Daoy (cell line): ENCODE measurements at places on chromosomes 5 and 9.

GRCh38 chr9:12719431-12719830 lies 26.2 kb downstream of the TYRP1 start:
- no peak for DNase-seq

DNA sequence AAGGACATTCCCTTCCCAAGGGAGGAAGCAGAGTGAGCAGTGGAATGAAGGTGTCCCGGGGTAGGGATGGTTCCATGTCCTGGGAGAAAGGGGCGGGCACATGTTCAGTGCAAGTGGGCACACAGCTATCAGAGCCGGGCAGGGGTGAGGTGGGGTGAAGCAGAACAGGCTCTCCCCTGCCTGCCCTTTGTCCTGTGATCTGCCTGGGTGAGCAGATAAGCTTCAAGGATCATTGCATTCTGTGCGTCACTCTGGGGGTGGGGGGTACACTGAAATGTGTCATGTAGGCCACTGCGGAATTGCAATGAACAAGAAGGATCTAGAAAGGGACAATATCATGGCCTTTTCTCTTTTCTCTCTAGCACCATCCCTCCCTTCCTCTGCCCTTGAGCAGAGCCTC lies 61.7 kb upstream of the SHB start:
- no peak for DNase-seq

DNA sequence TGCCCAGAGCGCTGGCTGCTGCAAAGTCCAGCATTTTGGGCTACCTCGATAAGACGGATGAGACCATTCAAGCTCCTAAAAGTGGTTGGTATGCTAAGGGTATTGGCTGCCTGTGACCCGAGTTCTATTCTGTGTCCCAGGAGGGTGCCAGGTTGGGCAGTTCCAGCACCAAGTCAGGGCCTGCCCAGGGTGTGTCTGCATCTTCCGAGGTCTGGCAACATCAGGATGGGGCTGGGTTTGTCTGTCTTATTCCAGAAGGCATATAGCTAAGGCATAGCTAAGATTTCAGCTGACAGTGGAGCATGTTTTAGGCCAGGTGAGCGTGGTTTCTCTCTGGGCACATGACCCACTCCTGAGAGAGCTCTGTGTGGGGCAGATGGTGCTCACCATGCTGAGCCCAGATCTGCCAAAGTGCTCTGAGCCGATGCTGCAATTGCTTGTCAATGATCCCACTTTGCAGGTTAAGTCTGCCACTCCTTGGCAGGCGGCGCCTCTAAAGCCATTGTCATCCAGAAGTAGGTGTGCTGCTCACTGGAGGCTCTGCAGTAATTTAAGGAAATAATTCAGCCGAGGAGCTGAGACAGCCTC lies 7.8 kb downstream of the SLC9A3 start:
- no peak for DNase-seq

- peak; percentile 61 for DNase-seq
Measured at GRCh38 chr5:157463621-157464518, 3.9 kb downstream of the NIPAL4 start.

- peak; percentile 77 for DNase-seq
Measured at GRCh38 chr9:110133608-110134210, 74.2 kb downstream of the C9orf152 start.

GRCh38 chr5:27217977-27218376 lies 179.6 kb upstream of the CDH9 start:
- no peak for DNase-seq

DNA sequence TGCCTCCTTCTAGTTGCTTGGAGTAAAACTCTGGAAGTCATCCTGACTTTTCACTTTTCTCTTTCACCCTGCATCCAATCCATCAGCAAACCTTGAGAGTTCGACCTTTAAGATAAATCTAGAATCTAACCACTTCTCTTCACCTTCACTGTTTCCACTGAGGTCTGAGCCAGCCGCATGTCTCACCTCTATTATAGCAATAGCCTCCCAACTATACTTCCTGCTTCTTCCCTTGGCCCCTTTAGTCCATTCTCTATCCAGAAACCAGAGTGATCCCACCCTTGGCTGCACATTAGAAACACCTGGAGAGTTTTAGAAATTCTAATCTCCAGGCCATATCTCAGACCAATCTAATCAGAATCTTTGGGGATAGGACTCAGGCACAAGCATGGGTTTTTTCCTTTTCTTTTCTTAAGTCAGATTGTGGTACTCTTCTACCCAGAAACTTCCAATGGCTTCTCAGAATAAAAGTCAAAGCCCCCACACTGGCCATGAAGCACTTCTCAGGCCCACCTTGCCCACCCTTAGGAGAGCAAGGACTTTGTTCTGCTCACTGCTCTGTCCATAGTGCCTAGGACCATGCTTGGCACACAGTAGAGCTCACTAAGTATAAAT lies 33.1 kb downstream of the MFAP3 start:
- no peak for DNase-seq

- peak; percentile 62 for DNase-seq
Measured at GRCh38 chr5:4295663-4296339, 700.2 kb downstream of the IRX1 start.

GRCh38 chr5:98614341-98614740 lies 159.1 kb upstream of the RGMB start:
- DNase-seq, result no peak

- DNase-seq, result no peak
Measured at GRCh38 chr5:36310138-36310537, 8.4 kb upstream of the RANBP3L start.

DNA sequence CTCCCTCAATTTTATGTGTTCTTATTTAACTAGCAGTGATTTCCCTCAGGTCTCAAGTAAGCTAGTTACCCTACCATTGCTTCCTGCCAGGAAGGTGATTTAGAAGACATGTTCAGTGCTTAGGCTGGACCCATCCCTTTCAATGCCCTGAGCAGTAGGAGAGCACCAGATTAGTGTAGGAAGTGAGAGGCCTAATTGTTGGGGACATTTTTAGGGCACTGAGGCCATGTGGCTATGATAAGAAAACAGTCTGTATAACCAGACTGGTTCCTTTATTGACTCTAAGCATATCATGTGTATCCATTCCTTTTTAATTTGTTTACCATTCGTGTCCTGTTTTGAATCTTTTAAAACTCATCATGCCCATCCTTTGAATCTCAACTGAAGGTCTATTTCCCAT lies 312.3 kb upstream of the PRR16 start:
- no peak for DNase-seq

DNA sequence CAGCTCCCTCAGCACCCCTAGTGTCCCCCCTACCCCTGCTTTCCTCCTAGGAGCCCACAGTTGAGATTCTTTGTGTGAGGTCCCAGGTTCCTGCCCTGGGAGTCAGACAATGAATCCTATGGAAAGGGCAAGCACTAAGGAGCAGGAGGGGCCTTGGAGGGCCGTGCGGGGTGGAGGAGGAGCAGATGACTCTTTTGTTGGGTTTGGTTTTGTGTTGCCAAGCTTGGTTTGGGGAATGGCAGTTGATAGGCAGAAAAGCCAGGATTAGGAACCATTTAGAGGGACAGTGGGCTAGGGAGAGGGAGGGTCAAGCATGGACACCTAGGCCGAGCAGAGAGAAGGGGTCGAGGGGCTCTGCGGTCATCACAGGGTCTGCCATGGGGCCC lies 61.6 kb upstream of the SPTLC1 start:
- no peak for DNase-seq

DNA sequence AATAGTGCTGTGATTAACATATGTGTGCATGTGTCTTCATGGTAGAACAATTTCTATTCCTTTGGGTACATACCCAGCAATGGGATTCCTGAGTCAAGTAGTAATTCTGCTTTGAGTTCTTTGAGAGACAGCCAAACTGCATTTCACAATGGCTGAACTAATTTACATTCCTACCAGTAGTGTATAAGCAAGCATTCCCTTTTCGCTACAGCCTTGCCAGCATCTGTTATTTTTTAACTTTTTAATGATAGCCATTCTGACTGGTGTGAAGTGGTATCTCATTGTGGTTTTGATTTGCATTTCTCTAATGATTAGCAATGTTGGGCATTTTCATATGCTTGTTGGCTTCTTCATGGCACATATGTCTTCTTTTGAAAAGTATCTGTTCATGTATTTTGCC lies 308.5 kb downstream of the ARRDC3 start:
- no peak for DNase-seq

DNA sequence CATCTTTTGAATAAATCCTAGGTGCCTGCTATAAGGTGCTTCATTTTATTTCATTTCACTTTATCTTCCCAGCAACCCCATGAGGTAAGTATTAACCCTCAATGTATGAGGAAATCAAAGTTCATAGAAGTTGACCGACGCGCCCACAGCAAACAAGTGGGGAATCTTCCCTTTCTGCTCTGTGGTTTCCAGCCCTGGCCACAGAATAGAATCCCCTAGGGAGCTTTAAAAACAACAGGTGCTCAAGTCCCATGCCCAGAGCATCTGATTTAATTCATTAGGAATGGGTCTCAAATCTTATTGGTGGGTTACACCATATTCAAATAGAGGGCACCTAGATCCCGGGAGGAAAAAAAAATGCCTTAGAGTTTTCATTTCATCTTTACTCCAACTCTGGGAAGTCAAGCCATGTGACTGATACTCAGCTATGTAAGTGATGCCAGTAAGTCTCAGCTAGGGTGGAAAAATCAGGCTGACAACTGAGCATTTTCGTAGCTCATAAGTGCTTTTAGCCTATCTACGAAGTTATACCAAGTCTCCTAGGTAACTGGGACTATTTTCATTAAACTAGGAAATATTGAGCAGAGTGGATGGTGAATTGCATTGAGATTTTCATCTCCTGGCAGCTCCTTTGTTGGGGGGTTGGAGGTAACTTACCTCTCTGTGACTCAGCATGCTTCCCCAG lies 353.4 kb upstream of the SLC30A5 start:
- DNase-seq, result no peak

GRCh38 chr5:105088961-105089360 lies 1526.4 kb upstream of the NUDT12 start:
- DNase-seq, result no peak

- no peak for DNase-seq
Measured at GRCh38 chr5:112563169-112563826, 144.2 kb upstream of the EPB41L4A start.

DNA sequence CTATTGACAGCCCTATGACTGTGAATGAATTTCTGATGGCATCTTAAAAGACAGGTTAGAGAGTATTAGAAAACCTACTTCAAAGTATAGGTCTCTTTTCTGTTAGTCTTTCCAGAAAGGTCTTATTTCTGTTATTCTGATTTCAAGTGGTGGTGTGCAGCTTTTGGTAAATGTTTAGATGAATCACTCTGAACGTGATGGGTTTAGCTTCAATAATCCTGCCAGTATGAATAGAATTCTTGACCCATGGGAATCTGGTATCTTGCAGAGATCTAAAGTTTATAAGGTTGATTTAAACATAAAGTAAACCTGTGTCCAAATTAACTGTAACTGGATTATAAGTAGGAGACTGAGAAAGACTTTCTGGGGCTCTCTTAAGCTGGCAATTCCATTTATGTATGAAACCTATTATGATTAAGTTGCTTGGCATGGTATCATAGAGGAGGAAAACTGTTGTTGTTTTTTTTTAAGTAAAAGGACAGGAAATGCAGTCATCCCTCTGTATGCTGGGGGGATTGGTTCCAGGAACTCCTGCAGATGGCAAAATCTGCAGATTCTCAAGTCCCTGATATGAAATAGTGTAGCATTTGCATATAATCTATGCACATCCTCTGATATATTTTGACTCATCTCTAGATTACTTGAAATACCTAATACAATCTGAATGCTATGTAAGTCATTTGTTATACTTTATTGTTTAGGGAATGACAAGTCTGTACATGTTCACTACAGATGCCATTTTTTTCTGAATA lies 77.0 kb upstream of the ADAMTS19 start:
- no peak for DNase-seq

DNA sequence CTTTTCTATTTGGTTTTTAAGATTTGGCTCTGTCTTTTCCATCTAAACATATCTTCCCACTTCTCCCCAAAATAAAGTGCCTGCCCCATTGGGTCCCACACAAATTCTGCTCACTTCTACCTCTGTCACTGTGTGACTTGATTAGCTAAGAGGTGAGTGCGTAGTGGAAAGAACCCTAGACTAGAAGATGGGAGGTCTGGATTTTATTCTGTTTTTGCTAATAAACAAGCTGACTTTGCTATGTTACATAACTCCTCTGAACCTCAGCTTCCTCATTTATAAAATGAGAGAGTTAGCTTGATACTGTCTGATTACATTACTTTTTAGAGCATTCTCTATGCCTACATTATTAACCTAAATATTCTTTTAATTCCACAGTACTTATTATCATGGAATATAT lies 51.3 kb upstream of the PTGER4 start:
- DNase-seq, result no peak

GRCh38 chr9:97394881-97395280 lies 17.0 kb upstream of the TDRD7 start:
- DNase-seq, result no peak

DNA sequence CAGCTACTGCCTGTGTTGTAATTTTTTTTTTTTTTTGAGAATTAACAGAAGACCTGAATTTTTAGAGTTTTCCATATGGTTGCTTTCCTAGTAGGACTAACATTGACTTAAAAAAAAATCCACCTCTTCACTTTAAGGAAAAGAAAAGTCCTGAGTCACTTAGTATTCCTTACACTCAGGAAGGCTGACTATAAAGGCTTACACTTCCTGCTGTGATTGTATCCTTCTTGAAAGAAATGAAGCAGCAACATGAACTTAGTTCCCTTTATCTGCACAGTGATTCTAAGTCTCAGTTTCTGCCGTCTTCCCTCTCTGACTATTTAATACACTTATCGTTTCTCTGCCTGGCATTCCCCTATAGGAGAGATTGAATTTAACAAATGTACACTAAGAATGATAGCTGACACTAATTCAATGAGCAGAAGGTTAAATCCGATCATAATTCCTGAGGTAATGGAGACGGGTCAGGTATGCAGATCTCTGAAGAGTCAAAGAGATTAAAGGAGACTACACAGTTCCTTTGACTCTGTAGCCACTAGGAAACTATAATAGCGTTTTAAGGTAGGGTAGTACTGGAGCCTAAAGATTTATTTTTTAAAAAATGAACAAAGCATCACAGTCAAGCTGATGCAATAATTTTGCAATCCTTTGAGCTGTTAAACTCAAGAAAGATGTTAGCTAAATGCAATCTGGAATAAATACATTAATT lies 185.1 kb upstream of the ELAVL2 start:
- DNase-seq, result no peak

DNA sequence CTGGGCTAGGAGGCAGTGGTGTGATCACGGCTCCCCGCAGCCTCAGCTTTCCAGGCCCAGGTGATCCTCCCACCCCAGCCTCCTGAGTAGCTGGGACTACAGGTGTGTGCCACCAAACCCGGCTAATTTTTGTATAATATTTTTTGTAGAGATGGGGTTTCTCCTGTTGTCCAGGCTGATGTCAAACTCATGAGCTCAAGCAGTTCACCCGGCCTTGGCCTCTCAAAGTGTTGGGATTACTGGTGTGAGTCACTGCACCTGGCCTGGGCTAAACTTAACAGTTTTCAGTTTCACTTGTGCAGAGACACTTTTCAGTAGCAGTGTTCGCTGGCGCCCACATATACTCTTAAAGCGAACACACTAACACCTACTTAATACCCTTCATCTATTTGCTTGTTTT lies 205.6 kb upstream of the ZNF608 start:
- DNase-seq, result peak; percentile 66

DNA sequence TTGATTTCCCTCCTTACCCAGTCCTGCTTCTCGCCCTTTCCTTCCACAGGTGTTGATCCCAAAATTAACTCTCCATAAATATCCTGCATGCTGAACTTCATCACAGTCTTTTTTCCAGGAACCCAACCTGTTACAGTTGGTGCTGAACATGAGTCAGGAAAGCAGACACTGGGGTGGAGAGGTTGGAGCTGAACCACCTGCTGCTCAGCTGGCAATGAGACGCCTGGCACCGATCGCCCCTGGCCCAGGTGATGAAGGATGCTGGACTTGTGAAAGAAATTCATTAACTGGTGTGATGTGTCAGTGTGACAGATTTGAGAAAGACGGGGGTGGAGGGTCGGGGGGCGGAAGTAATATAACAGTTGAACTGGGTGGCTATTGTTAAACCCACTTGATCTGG lies 30.6 kb downstream of the CPLX2 start:
- DNase-seq, result no peak
